Left ventricle myocardium superior (tissue), 1 donor: ENCODE measurements at places on chromosomes 1 and 21.

DNA sequence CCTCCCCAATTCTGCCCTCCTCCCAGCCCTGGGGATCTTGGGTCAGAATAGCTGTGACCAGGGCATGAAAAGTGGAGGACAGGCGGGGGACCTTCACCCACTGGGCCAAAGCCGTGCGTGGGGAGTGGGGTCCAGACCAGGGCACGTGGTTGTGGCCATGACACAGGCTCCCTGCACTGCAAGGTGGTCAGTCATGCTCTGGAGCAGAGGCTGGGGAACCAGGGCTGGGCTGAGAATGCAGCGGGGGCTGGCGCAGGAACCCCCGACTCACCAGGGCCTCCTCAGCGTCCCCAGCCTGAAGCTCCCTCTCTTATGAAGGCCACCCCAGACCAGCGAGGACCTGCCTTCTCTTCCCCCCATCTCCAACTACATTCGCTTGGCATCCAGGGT, 2.7 kb downstream of the DVL1 start:
- DNase-seq = peak; percentile 31

- no peak for DNase-seq
Observed at GRCh38 chr1:22845398-22845935, 127.2 kb downstream of the LACTBL1 start.

GRCh38 chr1:102186536-102186935, 189.8 kb upstream of the OLFM3 start:
- no peak for DNase-seq

- DNase-seq = no peak
Observed at GRCh38 chr21:44349416-44349846, 4.0 kb upstream of the TRPM2 start.

GRCh38 chr1:155255243-155256007, at the start of gene ENTREP3:
Gene ENTREP3, minus strand, starts transcription at chr1:155255483. Its CDS starts 606 bp downstream, at chr1:155254877.
- DNase-seq = peak; percentile 92

- DNase-seq = peak; percentile 73
Observed at GRCh38 chr1:94679332-94680038, 137.9 kb upstream of the F3 start.

GRCh38 chr1:159594625-159595405, 7.2 kb downstream of the APCS start:
- no peak for DNase-seq

DNA sequence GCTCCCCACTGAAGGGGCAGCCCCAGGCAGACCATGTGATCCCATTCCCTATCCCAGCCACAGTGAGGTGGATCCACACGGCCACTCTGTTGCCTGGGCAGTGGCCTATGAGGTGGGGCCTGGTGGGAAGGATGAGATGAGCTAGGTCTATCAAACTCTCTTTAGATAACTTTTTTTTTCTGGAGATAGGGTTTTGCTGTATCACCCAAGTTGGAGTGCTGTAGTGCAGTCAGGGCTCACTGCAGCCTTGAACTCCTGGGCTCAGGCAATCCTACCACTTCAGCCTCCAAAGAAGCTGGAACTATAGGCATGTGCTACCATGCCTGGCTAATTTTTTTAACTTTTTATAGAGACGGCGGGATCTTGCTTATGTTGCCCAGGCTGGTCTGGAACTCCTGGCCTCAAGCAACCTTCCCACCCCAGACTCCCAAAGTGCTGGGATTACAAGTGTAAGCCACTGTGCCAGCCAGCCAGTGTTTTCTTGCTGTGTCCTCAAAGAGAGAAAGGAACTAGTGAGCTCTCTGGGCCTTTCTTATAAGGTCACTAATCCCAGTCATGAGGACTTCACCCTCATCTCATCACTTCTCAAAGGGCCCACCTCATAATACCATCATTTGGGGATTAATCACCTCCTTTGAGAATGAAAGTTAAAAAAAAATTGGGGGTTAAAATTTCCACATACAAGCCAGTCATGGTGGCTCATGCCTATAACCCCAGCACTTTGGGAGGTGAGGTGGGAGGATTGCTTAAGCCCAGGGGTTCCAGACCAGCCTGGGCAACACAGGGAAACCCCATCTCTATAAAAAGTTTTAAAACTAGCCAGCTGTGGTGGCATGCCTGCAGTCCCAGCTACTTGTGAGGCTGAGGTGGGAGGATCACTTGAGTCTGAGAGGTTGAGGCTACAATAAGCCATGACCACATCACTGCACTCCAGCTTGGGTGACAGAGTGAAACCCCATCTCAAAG, 36.6 kb downstream of the H3-3A start:
- no peak for DNase-seq

GRCh38 chr1:68796888-68797287, 300.0 kb upstream of the DEPDC1 start:
- DNase-seq = no peak

DNA sequence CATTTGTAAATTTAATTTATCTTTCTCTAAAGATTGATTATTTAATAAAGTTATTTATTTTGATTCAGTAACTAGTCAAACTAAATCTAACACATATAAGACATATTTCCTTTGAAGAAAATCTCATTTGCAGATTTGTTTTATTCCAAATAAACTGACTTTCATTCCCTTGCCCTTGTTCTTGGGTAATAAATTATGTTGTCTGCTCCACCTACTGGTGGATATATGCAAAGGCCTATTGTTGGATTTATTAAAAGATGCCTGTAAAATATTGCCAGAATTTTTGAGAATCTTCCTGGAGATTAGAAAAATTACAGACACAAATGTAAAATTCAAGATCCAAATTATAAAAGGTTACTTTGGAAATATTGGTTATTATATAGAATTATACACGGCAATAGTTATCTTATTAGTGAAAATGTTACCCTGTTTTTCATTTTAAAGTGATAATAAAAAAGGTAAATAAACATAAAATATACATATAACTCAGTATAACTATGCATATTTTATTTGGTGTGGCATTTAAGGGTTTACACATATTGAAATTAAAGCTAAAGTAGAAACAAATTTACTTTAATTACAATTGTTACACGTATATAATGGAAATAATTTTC, 116.1 kb downstream of the SPATA17 start:
- no peak for DNase-seq

- no peak for DNase-seq
Observed at GRCh38 chr1:234505769-234506102, 26.8 kb upstream of the TARBP1 start.

GRCh38 chr1:76727520-76727919, 139.8 kb upstream of the ST6GALNAC5 start:
- DNase-seq = no peak

DNA sequence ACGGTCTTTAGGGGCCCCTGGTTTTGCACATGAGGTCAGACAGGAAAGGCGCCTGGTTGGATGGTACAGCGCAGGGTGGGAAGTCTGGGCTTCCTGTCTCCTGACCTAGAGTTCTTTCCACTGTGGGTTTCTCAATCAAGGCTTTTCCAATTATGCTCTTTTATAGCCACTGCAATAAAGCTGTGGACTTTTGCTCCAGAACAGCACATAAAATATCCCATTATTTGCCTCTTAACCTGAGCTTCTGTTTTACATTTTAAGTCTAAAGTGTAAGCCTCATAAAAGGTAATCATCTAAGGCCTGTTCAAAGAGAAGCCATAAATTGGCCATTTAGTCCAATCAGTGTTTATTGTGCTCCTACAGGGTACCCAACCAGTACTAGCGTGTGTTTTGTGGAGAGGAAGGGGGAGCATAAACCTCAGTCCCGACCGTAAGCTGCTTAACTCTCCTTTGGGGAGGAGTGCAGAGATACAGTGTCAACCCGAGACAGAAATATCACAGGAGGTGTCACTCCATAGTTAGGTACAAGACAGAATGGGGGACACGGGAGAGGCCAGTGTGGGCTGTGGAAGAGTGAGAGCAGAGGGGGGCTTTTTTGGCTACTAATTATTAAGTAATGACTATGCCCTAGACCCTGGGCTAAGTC, 270.0 kb downstream of the TRABD2B start:
- no peak for DNase-seq

DNA sequence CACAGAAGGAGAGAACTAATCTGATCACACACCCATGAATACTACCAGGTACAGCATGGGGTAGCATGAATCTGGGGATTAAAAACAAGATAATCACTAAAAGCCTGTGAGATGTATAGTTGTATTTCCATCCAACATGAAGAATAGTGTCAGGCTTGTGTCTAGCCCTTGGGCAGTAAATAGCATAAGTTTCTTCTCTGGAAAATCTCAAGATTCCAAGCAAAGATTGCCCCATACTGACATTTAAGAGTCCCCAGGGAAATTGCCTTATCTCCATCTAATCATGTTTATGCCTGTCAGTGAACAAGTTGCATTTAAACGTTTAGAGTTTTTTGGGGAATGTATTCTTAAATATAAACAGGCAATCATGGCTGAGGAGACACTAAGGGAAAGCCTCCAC, 109.2 kb upstream of the SERTAD4 start:
- DNase-seq = no peak

DNA sequence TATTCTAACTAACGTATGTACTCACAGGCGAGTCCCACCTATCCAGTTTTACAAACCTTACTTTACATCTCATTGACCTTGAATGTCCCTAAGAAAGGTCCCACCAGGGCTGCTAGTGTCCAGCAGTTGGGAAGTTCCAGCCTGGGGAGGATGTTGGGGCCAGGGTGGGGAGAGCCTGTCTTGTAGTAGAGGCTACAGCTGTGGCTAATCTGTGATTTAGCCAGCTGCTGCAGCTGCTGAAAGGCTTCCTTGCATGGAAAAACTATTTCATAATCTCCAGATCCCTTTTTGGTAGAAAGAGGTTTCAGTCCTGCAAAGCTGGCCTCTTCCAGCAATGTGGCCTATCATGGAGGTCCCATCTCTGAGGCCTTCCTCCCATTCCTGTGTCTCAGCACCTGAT, 23.1 kb downstream of the TNN start:
- DNase-seq = peak; percentile 63

DNA sequence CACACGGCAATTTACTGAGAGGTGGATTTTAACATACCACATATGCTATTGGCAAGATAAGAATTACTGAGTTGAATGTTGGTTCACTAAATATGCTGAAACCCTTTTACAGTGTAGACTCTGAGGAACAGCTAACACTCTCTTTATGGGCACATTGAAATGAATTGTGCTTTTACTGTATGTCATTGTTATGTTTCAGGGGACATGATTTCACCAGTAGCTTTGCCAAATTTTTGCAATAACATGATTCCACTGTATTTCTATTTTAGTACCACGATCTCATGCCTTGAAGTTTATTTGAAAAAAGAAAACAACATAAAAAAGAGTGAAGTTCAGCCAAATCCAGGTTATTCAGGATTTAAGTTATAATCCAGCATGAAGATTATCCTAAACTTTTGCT, 188.5 kb downstream of the HLX start:
- no peak for DNase-seq

DNA sequence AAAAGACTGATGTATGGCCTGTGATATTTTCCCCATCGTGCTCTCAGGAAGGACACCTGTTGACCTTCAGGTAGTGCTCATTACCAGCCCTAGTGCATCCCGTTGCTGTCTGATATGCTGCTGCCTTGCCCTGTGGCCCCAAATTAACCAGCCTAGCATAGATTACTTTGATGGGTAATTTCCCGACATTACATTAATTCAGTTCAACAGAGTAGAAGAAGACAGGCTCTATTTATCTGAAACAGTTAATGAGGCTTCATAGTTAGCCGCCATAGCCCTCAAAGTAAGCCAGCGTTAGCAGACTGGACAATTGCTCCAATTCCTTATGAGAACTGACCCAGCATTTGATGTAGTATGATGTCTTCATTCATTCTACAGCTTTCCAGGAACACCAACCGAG, 257.6 kb downstream of the OLFM3 start:
- DNase-seq = no peak

DNA sequence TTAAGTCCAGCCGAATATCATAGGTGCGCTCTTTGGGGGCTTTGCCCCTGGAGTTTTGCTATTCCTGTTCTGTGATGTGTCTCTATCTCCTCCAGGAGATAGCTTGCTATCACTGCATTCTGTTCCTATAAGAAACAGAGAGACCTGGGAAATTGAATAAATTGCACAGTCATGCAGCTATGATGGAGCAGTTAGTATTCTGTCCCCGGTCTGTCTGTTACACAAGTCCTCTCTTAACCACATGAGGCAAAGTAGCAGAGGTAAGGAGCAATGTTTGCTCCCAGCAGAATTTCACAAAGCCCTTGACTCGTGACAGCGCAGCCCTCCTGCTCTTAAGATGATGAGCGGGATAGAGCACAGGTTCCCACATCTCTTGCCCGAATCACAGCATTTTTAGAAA, 63.9 kb upstream of the GRHL3 start:
- DNase-seq = no peak

DNA sequence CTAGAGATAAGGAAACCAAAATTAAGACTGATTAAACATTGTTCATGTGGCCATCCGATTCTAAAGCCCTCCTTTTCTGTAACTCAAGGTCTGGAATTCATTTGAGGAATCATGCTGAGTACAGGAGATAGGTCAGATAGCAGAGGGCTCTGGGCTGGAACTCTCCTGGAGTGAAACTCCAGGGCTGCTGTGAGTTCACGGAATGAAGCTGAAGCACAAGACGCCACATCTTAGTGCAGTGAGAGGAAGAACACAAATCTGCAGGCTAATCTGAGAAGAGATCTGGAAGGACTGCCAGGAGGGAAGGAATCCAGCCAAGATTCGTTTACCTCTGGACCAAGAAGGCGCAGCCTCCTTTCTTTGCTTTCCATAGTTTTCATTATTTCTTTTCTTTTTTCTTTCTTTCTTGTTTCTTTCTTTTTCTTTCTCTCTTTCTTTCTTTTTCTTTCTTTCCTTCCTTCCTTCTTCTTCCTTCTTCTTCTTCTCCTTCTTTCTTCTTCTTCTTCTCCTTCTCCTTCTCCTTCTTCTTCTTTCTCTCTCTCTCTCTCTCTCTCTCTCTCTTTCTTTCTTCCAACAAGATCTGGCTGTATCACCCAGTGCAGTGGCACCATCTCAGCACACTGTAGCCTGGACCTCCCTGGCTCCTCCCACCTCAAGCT, 74.8 kb upstream of the ATP1B1 start:
- no peak for DNase-seq

- no peak for DNase-seq
Observed at GRCh38 chr21:41564871-41565274, 56.9 kb upstream of the TMPRSS2 start.

- no peak for DNase-seq
Observed at GRCh38 chr1:67138813-67139499, 4.2 kb upstream of the C1orf141 start.

DNA sequence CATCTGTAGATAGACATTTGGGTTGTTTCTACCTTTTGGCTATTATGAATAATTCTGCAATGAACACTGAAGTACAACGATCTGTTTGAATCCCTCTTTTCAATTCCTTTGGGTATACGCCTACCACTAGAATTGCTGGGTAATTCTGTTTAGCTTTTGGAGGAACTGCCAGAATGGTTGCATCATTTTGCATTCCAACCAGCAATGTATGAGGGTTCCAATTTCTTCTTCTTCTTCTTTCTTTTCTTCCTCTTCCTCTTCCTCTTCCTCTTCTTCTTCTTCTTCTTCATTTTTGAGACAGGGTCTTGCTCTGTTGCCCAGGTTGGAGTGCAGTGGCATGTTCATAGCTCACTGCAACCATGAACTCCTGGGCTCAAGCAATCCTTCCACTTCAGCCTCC, 13.8 kb upstream of the THEM5 start:
- no peak for DNase-seq

DNA sequence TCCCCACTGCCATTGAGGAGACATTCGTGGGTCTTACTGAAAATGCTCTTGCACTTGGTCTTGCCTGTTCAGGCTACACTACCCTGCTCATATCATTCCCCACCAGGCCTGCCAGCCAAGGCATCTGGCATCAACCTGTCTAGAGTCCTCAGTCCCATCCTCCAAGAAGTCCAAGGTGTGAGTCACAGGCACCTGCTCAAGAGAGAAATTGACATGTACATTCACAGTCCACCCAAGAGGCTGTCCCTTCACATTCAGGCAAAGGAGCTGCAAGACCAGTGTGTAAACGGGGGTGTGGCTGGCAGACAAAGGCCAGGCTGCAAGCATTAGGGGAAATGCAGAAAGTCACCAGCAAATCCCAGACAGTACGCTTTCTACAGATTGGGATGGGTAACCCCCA, 13.1 kb upstream of the PLA2G2C start:
- no peak for DNase-seq
